Lower lobe of right lung (tissue), 2 donors: ENCODE measurements at places on chromosomes 2 and 18.

GRCh38 chr2:120222186-120223033 lies 790 bp downstream of the TMEM185B start:
- DNase-seq: no peak

DNA sequence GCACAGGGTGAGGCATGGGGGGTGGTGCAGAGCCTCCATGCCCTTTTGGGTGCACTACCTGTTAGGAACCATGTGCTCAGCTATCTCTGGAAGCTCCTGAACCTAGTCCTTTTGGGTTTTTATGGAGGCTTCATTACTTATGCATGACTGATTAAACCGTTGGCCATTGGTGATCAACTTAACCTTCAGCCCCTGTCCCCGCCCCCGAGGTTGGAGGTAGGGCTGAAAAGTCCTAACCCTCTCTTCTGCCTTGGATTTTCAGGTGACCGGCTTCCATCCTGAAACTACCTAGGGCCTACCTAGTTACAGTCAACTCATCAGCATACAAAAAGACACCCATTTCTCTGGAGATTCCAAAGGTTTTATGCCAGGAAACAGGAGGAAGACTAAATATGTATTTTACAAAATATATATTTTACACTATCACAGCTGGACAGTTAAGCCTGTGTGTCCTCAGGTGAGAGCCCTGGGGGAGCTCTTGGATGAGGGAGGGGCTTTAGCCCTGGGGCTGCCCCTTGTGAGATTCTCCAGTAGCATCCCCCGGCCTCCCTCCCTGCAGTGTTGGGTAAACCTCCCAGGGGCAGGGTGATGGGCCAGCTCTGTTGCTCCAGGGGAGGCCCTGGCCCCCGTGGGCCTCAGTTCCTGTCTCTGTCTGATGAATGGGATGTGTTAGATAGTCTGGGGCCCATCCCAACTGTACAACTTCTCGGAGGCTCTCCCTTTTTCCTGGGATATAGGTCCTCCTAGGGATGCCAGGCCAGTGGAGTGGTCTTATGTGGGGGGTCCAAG lies 24.1 kb downstream of the GLI2 start:
- DNase-seq: peak; percentile 28

- no peak for DNase-seq
Measured at GRCh38 chr2:171227066-171227782, 66.5 kb upstream of the TLK1 start.

- no peak for DNase-seq
Measured at GRCh38 chr18:25734336-25734735, 356.1 kb downstream of the SS18 start.

DNA sequence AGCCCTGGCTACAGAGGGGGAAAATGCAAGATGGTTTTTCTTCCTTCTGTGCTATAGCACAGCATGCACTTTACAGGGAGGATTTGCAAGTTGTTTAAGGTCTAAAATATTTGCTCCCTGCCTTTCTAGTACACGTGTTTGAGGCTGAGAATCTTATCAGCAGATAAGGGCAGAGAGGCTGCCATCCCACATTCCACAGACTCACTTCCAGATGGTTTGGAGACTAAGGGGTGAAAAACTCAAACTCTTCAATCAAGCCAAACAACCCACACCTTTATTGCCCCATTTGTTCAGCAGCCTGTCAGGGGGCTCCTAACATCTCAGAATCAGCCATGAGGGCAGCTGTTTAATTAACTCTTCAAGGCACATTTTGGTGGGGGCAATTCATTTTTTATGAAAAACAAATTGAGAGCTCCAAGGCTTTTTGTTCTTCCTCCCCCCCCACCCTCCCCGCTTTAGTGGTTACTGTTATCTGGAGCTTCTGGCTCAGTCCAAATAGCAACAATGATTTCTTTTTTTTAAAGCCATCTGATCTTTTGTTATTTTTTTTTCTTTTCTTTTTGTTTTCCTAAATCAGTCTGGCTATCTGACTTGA lies 242.6 kb upstream of the NT5C1B start:
- DNase-seq: no peak

GRCh38 chr18:13302040-13302439 lies 83.5 kb downstream of the LDLRAD4 start:
- DNase-seq: no peak

GRCh38 chr2:143808166-143808565 lies 678.9 kb downstream of the ARHGAP15 start:
- no peak for DNase-seq

DNA sequence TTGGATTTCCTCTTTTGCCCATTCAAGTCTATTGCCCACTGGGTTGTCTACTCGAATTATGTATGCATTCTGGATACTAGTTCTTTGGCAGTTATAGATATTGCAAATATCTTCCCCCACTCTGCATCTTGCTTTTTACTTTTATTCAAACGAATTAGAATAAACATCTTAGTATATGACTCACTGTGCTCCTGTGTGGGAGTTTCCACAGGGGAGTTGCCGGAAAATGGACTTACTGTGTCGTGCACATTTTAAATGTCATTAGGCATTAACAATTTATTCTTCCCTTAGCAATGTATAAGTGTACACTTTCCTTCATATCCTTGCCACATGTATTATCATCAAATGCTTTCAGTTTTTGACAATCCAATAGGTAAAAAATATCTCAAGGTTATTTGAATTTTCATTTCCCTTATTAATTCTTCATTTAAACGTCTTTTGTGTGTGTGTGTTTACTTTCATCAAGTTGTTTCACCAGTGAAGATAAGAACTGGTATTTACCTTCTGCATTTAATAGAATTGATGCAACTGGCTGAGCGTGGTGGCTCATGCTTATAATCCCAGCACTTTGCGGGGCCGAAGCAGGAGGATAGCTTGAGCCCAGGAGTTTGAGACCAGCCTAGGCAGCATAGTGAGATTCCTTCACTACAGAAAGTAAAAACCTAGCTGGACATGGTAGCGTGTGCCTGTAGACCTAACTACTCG lies 4.6 kb upstream of the UGT1A5 start:
- no peak for DNase-seq

GRCh38 chr2:109545828-109546713 lies 67.7 kb downstream of the SEPTIN10 start:
- DNase-seq: peak; percentile 56

- no peak for DNase-seq
Measured at GRCh38 chr2:107719836-107720235, 106.9 kb upstream of the RGPD4 start.

GRCh38 chr2:191010887-191011885 lies 2.8 kb downstream of the STAT1 start:
- no peak for DNase-seq

- no peak for DNase-seq
Measured at GRCh38 chr2:239264492-239264837, 136.4 kb downstream of the HDAC4 start.
